Activated T-helper 17 cell treated with anti-CD3 and anti-CD28 coated beads, Interleukin-2, amount 50 U/mL, for 72 hours (primary cell): ENCODE measurements at places on chromosomes 12 and 14. TPM values are rescaled to one million over a fixed set of nuclear protein-coding genes. Genes with fewer than 3 reads are reported as not detected.

GRCh38 chr14:53193193-53193592 is 40.1 kb upstream of the DDHD1 start:
- ATAC-seq: no peak

GRCh38 chr14:96962337-96962736 is 165.2 kb downstream of the VRK1 start:
- peak; percentile 67 for ATAC-seq

DNA sequence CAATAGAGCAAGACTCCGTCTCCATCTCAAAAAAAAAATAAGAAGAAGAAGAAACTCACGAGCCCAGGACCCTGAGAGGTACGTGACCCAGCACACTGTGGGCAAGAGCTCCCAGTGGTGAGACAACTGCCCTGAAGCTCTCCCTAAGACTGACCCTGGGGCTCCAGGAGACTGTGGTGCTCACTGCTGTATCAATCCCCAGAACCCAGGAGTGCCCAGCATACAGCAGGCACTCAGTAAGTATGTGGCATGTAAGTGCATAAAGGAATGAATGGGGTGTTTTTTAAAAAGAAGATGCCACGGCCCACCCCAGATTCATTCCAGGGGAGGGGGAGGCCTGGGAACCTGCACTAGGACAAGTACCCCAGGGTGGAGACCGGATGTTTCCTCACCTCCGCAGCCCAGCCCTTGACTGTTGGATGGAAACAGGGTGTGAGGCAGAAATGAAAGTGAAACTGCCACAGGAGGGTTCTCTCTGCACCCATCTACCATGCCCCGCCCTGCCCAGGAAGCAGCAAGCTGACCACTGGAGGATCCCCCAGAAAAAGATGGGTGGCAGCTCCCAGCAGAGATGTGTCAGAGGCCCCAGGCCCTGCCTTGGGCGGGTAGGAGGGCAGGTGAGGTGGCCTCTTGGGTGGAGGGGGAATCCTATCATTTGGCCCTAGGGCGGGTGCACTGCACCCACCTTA is 12.2 kb downstream of the ITPK1 start:
- ATAC-seq: peak; percentile 98

- ATAC-seq: no peak
Measured at GRCh38 chr12:114967151-114967550, 283.2 kb upstream of the TBX3 start.

GRCh38 chr14:100246809-100247428 is 8.0 kb downstream of the YY1 start:
- ATAC-seq: peak; percentile 47

GRCh38 chr14:101228949-101229541 is 325.5 kb upstream of the RTL1 start:
- ATAC-seq: no peak

GRCh38 chr14:34851395-34851794 is 23.8 kb downstream of the BAZ1A start:
- ATAC-seq: no peak

- ATAC-seq: no peak
Measured at GRCh38 chr12:26870491-26871419, 37.8 kb upstream of the ITPR2 start.

Gene RDH16
- 0.11 TPM for total RNA-seq

Gene TPPP2
- not detected for total RNA-seq

GRCh38 chr12:61524851-61525250 is 735.4 kb upstream of the USP15 start:
- no peak for ATAC-seq

DNA sequence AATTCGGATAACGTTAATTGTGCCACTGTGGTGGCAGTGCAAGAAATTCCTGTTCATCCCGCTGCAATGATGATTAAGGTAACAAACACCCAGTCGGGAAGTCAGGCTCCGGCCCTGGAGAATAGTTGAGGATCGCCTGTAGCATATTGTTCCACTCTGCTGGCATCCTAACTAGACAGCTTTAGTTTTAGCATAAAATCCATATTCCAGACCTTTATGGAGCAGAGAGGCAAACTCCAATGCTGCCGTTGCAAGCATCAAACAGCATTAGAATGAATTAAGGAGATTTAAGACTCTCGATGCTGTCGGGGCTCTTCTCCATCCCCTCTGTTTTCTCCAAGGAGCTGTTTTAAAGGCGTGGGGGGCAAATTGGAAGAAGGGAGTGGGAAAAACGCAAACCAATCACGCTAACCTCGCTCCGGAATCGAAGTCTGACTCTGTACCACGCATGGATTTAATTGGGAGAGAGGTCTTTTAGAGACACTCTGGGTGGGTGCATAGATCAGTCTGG is 660.4 kb downstream of the VRK1 start:
- ATAC-seq: no peak

Gene SCARB1
- 17.9 TPM for total RNA-seq

- ATAC-seq: no peak
Measured at GRCh38 chr12:92075425-92075914, 70.2 kb downstream of the BTG1 start.

GRCh38 chr12:15963271-15963670 is 52.1 kb downstream of the DERA start:
- no peak for ATAC-seq

- no peak for ATAC-seq
Measured at GRCh38 chr14:27410981-27411380, 813.1 kb upstream of the NOVA1 start.

Gene SDS
- total RNA-seq: not detected

DNA sequence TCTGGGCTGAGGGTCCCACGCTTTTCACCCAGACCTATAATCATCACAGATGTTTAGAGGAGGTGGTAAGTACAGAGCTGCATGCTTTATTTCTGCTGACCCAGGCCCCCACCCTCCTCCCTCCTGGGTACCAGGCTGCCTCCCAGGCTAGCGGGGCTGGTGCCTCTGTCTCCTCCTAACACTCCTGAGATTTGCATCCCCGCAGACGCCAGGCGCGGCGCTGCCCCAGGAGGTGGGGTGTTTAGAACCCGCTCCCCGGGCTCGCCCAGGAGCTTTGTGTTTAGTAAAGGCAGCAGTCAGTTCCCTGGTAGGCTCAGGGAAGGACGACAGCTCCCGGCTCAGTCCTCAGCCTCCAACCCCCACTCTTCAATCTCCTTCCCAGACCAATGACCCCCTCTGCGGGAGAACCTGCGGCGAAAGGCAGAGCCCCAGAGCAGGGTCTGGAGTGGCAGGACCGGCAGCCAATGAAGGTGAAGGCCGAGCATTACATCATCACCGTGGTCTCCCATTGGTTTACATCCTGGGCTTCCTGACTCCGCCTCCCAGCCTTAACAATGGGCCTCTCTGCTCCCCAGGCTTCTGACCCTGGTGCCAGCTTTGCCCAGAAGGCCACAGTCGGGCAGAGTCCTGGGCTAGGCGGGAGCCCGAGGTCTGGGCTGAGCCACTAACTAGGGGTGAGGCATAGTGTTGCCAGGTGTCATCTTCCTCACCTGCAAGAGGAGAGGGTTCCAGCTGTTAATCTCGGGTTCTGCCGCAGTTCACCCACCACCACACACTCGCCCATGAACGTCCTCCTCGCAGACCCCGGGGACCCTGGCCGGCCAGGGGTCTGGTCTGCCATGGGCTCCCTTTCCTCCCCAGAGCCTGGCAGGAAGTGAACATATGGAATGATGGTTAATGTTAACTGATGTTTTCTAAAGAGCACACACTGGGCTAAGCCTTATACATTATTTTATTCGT is 57.5 kb downstream of the CALM1 start:
- ATAC-seq: no peak

- ATAC-seq: no peak
Measured at GRCh38 chr12:28231248-28231647, 41.0 kb downstream of the CCDC91 start.

DNA sequence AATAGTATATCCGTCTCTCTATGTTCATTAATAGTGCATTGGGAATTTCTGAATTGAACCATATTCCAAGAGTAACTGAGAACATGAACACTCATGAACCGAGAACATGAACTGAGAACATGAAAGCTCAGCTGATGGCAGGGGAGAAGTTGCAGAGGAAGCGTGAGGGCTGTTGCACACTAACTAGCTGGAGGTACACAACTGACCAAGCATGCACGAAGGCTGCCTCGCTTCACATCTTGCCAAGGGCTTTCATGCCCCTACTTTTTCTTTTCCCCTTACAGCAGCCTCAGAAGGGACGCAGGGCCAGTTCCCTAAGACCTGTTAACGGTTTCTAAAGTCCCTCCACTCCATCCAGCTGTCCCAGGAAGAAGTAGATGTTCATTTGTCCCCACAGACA is 4.3 kb downstream of the RNASE1 start:
- no peak for ATAC-seq

Gene KRT6B
- not detected for total RNA-seq

Gene GALNT16
- 0.06 TPM for total RNA-seq

- ATAC-seq: no peak
Measured at GRCh38 chr14:91599994-91600393, 89.9 kb upstream of the PPP4R3A start.

GRCh38 chr12:55036326-55037115 is 16.7 kb downstream of the NEUROD4 start:
- no peak for ATAC-seq

GRCh38 chr12:53179687-53180219 is 769 bp upstream of the ZNF740 start:
- peak; percentile 27 for ATAC-seq

DNA sequence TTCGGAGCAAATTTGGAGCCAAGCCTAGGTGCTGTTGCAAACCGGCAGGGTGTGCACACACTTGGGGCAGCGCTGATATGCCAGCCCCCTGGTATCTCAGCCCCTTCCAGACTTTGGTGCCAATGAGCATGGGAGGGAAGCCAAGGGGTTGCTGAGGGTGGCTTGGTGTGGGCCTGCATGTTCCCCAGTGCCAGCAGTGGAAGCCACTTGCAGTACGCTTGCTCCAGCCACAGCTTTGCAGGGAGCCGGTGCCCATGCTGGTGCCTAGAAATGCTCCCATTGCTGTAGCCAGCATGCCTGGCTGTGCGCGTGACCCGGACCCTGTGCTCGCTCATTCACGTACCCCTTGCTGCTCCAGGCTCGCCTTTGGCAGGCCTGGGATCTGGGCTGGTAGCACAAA is 67.1 kb upstream of the DNM1L start:
- no peak for ATAC-seq

Gene GAS2L3
- 3.3 TPM for total RNA-seq

DNA sequence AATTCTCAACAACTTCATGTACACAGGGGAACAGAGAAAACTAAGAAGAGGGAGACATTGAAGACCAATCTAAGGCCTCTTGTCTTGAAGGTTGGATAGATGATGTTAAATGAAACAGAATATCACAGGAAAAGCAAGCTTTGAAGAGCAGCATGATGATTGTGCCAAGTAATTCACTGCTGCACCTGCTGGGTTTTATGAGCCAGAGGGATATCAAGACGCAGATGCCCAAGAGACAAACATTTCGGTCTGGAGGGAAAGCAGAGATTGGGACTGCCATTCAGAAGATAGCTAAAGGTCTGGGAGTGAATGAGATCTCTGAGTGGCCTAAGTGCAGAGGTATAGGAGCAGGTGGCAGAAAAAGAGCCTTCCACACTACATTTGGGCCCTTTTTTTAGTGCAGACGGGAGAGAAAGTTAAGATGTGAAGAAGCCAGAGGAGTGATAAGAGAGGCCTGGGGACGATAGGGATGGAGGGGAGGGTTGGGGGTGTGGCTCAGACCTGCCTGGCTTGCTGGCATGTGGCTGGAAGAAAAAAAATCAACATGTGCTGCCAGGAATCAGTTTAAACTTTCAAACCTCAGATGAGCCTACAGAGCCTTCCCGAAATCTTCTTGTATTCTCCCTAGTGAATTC is 200.6 kb downstream of the AEBP2 start:
- no peak for ATAC-seq

DNA sequence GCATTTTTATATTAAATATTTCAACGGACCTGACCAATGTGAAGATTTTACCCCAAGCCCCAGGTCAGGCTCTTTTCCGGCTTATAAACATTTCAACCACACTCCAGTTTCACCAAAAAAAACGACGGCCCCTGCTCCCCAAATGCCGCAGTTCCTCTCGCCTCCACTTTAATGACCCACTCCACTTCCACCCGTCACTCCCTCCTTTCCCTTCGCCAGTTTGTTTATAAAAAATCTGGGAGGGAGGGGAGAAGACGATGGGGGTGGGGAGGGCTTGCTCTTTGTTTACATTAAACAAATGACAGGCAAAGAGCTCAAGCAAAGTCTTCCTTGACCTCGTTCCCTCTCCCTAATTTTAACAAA is 5.4 kb downstream of the SIX6 start:
- no peak for ATAC-seq

Gene CCDC92
- total RNA-seq: 19.2 TPM

GRCh38 chr12:116244001-116244400 is 33.5 kb downstream of the MED13L start:
- peak; percentile 42 for ATAC-seq
